Stimulated activated CD8-positive, alpha-beta memory T cell treated with anti-CD3 and anti-CD28 coated beads, Interleukin-4, amount 100 ng/mL, for 1 hour (primary cell): ENCODE measurements at places on chromosomes 13 and 19.

- DNase-seq = no peak
Measured at GRCh38 chr13:47049276-47049989, 152.6 kb upstream of the HTR2A start.

- no peak for DNase-seq
Measured at GRCh38 chr13:93420887-93421286, 194.3 kb downstream of the GPC6 start.

DNA sequence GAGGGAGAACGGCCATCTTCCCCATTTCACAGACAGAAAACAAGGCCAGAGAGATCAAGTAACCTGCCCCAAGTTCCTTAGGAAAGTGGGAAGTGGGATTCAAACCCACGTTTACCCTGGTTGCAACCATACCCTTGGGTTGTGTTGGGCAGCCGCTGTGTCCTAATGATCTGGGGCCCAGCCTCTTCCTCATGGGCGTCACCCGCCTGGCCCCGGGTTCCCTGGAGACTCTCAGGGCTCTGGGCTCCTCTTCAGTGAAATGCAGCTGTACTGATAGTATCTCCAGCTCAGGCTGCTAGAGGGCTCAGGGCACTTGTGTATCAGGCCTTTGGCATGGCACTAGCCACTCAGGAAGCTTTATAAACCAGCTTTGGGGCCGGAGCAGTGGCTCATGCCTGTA lies 9.8 kb downstream of the TMED1 start:
- DNase-seq = no peak

DNA sequence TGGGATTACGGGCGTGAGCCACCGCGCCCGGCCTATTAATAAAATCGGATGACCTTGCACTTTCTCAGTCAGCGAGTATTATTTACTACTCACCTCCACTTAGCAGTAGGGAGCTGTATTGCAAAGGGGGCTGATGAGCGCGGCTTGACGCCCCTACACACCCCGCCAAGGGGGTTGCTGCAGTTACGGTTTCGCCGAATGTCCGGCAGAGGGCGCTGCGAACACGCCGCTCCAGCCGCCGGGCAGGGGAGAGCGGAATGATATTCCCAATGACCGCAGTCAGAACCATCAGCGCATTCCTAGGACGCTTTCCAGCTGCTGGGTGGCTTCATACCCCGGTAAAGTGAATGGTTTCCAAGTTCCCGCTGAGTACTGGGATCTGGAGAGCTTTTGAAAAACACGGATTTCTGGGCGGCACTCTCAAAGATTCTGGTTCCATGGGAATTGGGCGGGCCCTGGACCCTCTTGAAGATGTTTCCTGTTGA lies 30.0 kb upstream of the TPT1 start:
- peak; percentile 19 for DNase-seq

GRCh38 chr13:44685641-44686040 lies 109.5 kb upstream of the TSC22D1 start:
- DNase-seq = no peak

GRCh38 chr13:27599845-27600553 lies 20.3 kb downstream of the LNX2 start:
- DNase-seq = no peak

DNA sequence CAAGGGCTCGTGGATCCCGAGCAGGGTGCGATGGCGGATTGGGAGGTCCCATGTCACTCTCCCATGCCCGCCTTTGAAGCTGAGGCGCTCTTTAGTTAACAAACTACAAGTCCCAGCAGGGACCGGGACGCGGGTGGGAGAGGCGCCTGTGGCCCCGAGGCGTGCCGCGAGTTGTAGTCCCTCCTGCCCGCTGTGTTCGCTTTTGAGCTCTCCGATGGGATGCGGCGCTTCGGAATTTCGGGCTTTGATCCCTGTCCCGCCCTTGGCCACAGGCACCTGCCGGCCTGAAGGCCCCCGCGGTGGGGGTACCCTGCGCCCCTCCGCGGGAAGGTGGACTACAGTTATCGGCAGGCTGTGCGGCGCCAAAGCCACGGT lies 11.0 kb downstream of the CYTH2 start:
- no peak for DNase-seq

DNA sequence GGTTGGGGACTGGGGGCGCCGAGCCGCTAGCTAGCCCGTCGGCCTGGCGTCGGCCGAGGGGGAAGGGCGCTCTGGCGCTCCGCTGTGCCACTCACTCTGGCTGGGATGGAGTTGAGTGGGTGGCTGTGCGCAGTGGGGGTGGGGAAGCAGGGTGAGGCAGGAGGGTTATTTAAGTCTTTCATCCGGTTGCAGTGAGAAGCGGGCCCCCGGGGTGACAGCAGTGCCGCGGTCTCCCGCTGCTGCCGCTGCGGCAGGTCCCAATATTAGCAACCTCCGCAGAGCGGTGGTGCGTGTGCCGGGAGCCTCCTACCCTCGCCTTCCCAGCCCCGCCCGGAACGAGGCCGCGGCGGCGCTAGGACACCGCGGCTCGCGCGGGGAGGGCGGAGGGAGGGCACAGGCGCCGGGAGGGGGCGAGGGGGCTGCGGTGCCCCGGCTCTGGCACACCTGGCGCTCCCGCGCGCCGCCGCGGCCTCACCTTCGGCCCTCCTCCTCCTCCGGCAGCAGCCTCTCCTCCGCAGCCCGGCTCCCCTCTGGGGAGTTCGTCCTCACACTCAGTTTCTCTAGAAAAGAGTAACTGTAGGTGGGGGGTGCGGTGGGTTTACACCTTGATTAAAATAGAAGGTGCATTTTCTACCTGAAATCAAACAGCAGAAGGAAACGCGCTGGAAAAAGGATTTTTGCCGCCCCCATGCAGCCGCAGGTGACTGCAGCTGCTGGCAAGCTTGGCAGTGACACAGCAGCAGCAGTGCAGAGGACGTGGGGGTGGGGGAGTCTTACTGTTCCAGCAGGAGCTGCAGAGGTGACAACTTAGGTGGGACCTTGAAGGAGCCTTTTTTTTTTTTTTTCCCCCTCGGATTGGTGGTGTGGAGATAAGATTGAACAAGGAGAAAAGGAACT lies 4.5 kb downstream of the FGF9 start:
- DNase-seq = no peak

DNA sequence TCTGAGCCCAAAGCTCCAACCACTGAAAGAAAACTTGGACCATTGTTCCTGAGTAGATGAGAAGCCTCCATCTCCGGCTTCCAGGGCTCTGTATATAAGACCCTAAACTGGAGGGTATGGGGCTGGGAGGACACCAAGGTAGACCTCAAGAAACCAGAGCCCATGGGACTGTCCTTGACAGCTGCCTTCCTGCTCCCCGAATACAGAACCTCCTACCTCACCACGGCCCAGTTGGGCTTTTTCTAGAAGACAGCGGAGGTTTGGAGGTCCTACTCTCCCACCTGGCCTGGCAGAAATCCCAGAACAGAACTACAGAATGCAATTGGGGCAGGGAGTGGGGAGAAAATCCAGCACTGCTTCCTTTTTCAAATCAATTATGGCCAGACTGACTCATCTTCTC lies 177.3 kb upstream of the ZNF507 start:
- no peak for DNase-seq
